ENCODE measurements at places on chromosomes 7 and 10.

DNA sequence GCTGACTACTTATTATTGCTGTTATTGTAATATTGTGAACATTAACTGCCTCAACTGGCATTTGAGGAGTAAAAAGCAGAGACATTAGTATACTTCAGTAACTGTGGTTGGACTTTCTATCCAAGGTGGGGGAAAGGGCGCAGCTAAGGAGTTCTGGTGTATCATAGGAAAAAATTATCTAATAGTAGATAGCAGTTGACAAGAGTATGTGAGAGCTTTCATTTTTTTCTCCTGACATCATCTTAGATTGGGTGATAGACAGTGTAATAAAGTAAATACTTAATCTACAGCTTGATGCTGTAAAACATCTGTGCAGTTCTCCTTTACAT is 68.9 kb downstream of the PHTF2 start:
- no peak for DNase-seq

DNA sequence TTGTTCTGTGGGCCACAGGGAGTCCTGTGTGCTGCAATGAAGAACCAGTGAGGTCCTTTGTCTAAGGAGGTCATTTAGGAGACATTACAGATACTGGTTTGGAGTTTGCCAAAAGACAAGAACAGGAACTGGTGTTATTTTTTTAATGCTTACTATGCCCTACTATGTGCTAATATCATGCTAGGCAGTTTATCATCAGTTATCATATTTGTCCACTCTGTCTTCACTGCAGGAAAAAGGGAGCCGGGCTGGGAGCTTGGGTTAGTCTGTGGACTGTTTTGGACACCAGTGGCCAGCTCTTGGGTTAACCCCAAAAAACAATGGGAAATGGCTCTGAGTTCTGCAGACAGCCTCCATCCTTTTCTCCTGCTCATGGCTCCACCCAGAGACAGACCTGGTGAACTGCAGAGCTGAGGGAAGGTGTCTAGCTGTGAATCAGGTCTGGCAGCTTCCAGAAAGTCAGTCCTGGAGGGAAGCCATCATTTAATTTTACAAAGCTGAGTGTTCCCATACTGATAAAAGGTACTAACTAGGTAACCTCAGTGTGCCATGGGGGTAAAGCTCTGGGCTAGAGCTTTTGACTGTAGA is 101.2 kb upstream of the ZNF746 start:
- DNase-seq, result peak; percentile 28

GRCh38 chr7:77859343-77859742 is 60.8 kb downstream of the PHTF2 start:
- no peak for DNase-seq

GRCh38 chr7:105016709-105017656 is 3.0 kb downstream of the KMT2E start:
- DNase-seq, result no peak

GRCh38 chr10:27982875-27983543 is 15.9 kb downstream of the ODAD2 start:
- no peak for DNase-seq

DNA sequence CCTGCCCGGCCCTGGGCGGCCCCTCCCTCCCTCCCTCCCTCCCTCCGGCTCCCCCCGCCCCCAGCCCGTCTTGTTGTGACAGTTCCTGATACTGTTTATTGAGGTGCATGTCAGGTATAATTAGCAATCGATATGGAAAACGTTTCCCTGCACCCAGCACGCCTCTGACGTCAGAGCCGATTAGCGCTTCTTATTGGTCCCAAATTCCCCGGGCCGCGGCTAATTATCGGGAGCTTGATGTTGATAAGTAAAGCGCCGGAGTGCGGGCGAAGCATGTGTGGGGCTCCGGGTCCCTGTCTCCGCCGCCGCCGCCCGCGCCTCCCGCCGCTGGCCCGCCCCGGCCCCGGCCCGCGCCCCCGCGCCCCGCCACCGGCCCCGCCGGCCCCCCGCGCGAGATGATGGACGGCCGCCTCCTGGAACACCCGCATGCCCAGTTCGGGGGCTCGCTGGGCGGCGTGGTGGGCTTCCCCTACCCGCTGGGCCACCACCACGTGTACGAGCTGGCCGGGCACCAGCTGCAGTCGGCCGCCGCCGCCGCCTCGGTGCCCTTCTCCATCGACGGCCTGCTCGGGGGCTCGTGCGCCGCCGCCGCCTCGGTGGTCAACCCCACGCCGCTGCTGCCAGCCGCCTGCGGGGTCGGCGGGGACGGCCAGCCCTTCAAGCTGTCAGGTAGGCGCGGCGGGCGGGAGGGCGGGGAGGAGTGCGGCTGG is at the start of gene UNCX:
Gene UNCX, plus strand, starts transcription at position 250 of the 710 bp plus-strand sequence. Its CDS starts 146 bp downstream, at position 396.
- DNase-seq, result no peak

GRCh38 chr7:117809958-117810357 is 63.3 kb downstream of the CTTNBP2 start:
- DNase-seq, result no peak

GRCh38 chr10:118276204-118276603 is 65.9 kb downstream of the FAM204A start:
- DNase-seq, result no peak

- DNase-seq, result no peak
Observed at GRCh38 chr7:69714886-69715576, 116.8 kb downstream of the AUTS2 start.

DNA sequence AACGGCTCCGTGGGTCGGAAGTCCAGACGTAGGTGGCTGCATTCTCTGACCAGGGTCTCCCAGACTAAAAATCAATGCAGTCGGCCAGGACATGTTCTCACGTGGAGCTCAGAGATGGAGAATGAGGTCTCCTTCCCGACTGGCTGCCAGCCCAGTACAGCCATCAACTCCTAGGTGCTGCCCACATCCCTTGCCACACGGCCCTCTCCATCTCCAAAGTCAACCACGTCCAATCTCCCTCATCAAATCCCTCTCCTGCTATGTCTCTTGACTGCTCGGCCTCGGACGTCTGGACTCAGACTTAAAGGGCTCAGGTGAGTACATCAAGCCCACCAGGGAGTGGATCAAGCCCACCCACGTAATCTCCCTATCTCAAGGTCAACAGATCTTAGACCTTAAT is 6.9 kb downstream of the MAD1L1 start:
- no peak for DNase-seq

DNA sequence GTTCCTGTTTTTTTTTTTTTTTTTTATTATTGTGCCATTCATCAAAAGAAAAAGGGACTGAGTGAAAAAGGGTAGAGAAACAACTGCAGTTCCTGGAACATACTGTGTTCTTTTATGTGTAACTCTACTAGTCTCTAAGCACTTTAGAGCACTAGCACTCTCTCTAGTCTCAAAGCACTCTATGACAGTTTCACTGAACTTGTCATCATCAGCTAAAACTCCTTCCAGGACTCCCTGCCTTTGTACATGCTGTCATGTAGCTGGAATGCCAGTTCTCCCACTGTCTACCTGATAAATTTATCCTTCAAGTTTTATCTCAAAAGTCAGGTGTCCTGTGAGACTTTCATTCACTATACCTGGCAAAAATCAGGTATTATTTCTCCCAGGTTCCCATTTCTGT is 146.1 kb downstream of the RNF133 start:
- no peak for DNase-seq

GRCh38 chr10:3902054-3902808 is 117.2 kb upstream of the KLF6 start:
- DNase-seq, result peak; percentile 73

Data from GM06990 (cell line).